Amniotic epithelial cell (primary cell): ENCODE measurements at places on chromosomes 1 and 21.

- DNase-seq = no peak
Observed at GRCh38 chr1:1356796-1357401, 1.5 kb downstream of the MXRA8 start.

DNA sequence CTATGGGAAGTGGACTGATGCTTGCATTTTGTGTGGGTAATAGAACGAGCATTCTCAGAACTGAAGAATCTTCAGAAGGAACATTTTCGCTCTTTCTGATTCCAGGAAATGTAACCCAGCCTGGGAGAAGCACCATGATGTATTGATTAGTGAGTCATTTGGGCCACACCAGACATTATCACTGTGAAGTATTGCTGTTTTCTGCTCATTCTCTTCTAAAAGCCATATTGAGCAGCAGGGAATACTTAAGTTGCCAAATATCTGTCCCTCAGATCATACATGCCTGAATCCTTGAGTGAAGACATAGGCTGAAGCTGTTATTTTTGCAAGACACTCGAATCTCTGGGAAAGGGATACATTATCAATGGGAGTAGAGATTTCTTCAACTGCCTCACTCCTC is 213.1 kb downstream of the PCP4 start:
- no peak for DNase-seq

- DNase-seq = peak; percentile 77
Observed at GRCh38 chr1:204350857-204351573, 8.7 kb downstream of the PLEKHA6 start.

GRCh38 chr1:232579958-232580941 is 49.7 kb downstream of the SIPA1L2 start:
- DNase-seq = no peak

GRCh38 chr1:88982055-88982454 is 10.4 kb downstream of the KYAT3 start:
- no peak for DNase-seq

DNA sequence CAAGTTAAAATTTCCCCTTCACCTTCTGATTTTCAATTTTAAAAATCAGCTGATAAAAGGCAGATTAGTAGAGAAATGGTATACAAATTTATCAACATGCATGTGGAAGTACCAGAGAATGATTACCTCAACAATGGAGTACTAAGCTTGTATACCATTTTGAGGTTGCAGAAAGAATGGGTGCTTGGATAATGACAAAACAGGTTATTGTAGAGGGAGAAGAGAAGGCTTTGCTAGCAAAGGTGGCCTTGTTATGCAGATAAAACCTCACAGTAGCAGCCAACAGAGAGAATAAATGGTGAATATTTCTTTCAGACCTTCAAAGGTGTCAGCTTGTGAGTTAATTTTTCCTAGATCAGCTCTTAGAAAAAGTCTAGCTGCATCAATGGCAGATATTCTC is 1174.9 kb upstream of the ADGRL4 start:
- no peak for DNase-seq

DNA sequence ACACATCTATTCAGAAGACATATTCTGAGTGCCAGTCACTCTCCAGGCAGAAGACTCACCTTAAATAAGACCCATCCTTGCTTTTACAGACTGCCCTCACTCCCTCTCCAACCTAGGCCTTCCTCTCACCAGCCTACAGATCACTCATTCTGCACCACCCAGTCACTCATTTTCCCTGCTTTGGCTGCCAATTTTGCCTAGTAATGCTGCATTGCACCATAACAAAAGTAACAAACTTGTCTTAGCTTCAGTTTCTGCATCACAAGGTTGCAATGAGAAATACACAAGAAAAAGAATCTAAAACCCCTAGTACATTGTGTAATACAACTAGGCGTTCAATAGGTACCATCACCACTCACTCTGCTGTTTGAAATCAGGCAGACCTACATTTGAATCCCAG is 292.4 kb downstream of the PLPP3 start:
- DNase-seq = peak; percentile 24

DNA sequence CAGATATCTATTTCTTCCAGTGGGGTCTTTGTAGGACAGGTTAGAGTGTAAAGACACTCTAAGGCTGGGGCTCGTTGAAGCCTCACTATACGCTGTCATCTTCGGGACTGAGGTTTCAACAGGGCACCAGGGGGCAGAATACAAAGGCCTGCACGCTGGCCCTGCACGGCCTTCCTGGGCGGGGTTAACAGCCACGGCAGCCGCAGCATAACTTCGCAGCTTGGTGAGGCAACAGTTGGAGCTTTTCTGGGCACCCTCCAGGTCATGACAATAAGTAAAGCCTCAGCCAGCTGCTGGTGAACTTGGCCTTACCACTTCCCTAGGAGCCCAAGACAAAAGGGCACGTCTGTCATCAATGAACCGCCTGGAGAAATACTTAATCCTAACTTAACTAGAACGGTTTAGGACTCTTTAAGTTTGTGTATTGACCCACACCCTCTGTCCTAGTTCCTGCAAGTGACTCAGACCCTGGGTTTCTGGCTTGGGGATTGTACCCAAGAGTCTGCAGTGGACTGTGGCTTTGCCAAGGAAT is 2.3 kb upstream of the RUNX1 start:
- DNase-seq = peak; percentile 91

DNA sequence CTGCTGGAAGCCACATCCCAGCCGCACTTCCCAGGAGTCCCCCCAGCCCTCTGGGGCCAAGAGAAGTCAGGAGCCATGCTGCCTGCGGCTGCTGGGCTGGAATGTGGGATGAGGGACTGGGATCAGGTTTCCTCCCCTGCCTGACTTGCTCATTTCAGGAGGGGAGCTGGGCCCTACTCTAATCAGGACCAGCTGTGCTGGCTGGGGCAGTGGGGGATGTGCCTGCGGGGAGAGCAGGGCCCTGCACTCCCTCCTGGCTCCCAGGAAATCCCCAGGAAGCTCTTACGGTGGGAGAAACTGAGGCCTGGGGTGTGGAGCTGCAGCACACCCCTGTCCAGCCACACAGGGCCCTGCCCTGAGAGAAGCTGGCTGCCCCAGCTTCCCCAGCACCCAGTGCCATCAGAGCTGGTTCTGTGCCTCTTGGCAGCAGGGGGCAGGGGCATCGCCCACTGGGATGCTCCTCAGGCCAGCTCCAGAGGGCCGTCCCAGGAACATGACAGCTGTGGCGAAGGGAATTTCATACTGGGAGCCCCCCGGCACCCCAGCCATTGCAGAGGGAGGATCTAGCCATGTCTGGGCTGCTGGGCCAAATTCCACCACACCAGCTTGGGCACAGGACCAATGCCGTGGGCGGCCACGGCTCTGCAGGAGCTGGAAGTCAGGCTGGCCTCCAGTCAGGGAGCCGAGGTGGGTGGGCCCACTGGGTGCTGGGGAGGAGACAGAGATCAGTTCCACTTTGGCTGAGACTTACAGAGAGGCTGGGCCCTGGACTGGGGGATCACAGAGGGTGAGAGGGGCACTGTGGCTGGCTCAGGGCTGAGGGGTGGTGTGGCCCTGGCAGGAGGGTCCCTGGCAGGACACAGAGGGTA is 21.3 kb upstream of the PRSS38 start:
- DNase-seq = peak; percentile 21

- DNase-seq = peak; percentile 90
Observed at GRCh38 chr21:26072666-26073615, 97.6 kb downstream of the APP start.

GRCh38 chr1:234258071-234258470 is 115.2 kb upstream of the COA6 start:
- no peak for DNase-seq

DNA sequence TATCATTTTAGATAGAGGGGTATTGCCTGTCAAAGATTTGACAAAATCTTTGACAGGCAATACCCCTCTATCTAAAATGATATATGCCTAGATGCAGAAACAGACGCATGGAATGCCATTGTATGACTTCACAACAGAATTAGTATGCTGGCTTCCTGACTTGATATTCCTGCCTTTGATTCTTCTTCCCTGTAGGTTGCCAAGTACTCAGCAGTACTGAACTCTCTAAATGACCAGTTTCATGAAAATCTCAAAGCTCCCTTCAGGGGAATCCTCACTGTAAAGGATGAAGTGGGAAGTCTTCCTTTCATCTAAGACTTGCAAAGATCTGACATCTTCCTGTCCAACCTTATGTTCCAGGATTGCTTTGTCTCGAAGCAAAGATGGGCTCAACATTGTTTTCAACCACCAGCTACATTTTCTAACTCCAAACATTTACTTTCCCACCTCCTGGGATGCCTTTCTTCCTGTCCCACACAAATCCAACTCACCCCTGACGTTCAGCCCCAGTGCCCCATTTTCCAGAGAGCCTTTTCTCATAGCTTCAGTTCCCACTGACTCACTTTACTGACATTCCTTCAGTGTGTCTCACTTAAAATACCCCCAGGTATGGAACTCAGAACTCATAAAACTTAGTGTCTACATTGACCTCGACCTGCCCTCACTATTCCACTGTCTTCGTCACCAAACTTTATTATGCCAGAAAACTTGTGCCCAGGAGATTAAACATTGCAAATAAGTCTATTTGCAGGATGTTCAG is 67.3 kb upstream of the KCNJ6 start:
- peak; percentile 5 for DNase-seq

DNA sequence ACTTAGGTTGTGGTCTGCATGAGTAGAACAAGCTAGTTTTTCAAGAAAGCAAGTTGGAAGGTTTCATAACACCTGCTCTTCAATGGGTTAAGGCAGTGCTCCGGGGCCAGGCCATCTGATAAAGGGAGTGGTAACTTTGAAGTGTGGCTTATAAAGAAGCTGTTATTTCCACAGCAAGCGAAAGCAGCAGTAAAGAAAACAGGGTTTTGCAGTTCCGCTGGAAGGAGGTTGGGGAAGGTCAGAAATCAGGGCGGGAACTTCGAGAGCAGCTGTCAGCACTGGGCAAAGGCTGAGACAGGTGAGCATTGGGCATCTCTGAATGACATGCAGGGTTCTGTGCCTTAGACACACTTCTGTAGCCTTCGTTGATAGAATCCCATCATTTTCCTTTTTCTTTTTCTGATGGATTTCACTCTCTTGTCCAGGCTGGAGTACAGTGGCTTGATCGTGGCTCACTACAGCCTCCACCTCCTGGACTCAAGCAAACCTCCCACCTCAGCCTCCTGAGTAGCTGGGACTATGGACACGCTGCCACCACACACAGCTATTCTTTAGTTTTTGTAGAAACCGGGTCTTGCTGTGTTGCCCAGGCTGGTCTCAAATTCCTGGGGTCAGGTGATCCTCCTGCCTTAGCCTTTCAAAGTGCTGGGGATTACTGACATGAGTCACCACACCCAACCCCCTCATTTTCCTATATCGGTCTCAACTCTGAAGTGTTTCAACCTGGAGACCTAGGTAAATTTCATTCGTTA is 20.5 kb downstream of the TMEM51 start:
- peak; percentile 31 for DNase-seq

- peak; percentile 54 for DNase-seq
Observed at GRCh38 chr1:158035976-158036583, 42.6 kb downstream of the KIRREL1 start.

- peak; percentile 73 for DNase-seq
Observed at GRCh38 chr1:229229137-229229720, 41.7 kb upstream of the RAB4A start.

DNA sequence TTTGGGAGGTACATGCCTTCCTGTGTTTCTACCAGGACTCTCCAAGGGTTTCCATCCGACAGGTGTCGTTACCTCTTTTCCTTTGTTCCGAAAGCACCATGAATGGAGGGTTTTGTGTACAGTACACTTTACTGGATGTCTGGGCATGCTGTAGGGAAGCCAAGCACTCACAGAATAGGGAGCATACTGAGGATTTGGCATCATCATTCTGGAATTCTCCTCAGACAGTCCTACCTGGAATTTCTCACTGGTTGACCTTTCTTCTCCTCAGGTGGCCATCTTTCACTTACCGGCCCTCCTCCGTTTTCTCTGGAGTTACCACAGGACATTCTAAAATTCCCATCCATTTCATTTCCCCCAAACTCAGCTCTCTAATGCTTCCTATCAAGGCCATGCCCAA is 5.9 kb upstream of the MPL start:
- DNase-seq = no peak

- no peak for DNase-seq
Observed at GRCh38 chr1:153357853-153358690, at the start of gene S100A9. Gene S100A9 (plus strand): TSS chr1:153357854. CDS start chr1:153358284, 430 bp downstream.

GRCh38 chr1:85459290-85459689 is 5.7 kb downstream of the DDAH1 start:
- no peak for DNase-seq

DNA sequence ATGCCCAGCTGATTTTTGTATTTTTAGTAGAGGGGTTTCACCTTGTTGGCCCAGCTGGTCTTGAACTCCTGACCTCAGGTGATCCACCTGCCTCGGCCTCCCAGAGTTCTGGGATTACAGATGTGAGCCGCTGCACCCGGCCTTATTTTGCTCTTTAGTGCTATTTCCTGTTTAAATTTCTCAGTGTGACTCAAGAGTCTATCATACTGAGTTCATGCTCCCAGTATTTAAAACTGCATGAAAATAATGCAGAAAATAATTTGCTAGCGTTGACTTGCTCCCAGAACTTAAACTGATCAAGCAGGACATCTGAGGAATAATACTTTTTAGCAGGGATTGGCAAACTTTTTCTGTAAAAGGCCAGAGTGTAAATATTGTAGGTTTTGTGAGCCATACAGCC is 86.4 kb upstream of the C1orf21 start:
- DNase-seq = peak; percentile 25

DNA sequence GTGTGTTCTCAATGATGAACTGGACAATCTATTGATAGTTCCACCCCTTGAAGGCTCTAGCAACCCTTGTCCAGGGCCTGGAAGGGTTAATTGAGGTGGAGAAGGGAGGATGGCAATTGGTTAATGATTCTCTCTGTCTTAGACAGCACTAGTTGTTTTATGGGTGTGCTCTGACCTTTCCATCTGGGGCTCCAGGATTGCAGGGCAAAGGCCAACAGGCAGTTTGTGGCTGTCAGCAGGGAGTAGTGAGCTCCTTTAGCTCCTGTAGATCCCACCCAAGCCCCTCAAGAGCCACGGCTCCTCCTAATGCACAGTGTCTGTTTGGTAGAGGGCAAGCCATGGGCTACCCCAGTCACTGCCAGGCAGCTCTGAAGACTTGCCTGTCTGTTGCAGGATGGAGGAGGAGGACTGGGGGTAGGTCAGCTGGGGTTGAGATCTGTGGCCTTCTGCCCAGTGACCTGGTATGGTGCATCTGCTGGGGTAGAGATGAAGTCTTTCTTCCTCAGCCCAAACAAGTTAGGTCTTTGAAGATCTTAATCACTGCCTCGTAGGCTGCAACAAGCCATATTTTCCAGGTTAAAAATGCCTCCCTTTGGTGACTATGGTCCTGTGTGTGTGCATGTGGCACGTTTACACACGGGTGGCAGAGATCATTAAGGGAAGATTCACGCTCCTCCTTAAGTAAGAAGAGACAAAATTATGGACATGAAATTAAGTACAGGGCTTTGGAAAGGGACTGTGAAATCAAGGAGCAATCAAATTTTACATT is 7.7 kb downstream of the MROH7 start:
- DNase-seq = no peak

DNA sequence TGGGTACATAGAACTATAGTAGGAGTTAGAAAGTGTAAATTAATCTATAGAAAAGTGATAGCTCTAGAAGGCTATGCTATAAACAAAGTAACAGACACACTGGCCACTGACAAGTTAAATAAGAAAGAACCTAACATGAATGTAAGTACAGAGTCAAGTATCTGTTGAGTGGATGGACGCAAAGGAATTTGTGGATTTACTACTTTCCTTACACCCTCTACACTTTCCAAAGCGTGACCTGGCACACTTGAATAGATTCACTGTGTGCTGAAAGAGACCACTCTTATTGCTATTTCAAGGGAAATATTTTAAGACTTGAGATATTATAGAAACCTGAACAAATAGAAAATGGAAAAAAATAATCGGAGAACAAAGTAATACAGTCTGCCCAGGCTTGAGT is 142.8 kb upstream of the SAMSN1 start:
- DNase-seq = no peak
